Stimulated activated CD8-positive, alpha-beta memory T cell treated with anti-CD3 and anti-CD28 coated beads, Interleukin-4, amount 100 ng/mL, for 1 hour (primary cell): ENCODE measurements at places on chromosomes 12 and 14.

DNA sequence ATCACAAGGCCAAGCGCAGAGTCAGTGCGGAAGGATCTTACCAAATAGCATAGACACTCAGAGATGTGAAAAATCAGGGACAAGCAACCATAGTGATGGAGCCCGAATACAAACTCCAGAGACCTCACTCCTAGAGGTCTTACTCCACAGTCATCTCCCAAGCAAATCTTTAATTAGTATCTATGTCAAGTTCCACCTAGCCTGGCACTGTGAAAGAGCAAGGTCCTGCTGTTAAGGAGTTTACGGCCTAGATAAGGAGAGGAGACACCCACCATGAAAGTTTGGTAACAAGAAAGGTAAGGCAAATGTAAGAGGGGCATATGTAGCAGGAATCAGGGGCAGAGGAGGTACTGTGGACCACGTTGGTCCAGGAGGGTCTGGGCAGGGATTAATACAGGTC is 7.4 kb upstream of the PLEKHG6 start:
- DNase-seq, result no peak

- DNase-seq, result no peak
Observed at GRCh38 chr12:109709401-109709991, 4.1 kb upstream of the FAM222A start.

DNA sequence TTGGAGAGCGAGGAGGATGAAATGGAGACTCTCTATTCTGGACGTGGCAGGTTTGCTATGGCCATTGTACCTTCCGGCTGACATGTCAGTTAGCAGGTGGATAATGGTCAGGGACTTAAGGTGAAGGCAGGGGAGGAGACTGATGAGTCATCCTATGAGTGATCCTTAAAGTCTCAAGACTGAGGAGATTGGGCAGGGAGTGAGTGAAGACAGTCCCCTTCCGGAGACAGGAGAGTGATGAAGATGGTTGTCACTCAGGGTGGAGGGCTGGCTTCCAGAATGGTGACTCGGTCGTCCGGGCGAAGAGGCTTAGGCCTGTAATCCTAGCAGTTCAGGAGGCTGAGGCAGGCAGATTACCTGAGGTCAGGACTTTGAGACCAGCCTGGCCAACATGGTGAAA is 49.8 kb upstream of the CCDC63 start:
- DNase-seq, result no peak

DNA sequence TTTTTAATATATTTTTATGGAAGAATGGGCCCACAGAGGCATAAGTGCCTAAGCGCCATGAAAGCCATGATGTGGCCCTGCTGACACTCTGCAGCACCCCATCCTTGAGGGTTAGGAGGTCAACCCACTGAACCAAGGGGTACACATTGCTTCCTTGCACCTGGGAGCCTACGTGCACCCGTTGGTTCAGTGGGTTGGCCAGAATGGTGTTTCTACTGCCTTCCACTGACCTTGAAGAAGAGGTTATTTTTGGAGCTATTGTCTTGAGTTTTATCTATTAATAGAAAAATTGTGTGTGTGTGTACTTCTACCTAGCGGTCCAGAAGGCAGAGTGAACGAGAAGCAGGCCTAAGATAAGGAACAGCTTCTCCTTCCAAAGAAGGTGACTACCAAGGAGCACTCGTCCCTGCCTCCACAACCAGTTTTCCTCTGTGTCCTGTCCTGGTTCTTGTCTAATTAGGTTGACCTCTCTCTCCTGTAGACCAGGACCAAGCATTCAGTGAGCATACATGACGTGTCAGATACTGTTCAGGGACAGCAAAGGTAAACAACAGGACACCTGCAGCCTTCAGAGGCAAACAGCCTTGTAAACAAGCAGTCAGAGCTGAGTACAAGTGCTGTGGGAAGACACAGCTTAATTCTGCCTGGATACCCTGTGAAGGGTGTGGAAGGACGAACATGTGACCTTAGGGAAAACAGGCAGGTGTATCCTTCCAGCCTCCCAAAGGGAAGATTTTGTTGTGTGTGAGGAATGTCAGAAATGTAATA is 30.4 kb upstream of the PLEK2 start:
- no peak for DNase-seq
